H4 (cell line): ENCODE measurements at places on chromosomes 2 and 18. TPM values are rescaled to one million over a fixed set of nuclear protein-coding genes. Genes with fewer than 3 reads are reported as not detected.

The HTRA2 gene
- 40.5 and 49.5 TPM in 2 replicates for total RNA-seq

The SNED1 gene
- 1.7 and 2.6 TPM in 2 replicates for total RNA-seq

The HRH4 gene
- 0.17 TPM in 1 of 2 replicates, not detected in the other for total RNA-seq

The ZNF804A gene
- total RNA-seq: 4.0 and 6.0 TPM in 2 replicates

The APCDD1 gene
- total RNA-seq: 1.5 and 5.3 TPM in 2 replicates

The ADCY3 gene
- total RNA-seq: 11.3 and 26.8 TPM in 2 replicates

The CCDC121 gene
- 1.5 and 1.9 TPM in 2 replicates for total RNA-seq

The CDH19 gene
- total RNA-seq: not detected in 2 replicates

The TAF4B gene
- total RNA-seq: 3.0 and 4.0 TPM in 2 replicates

The FAM117B gene
- 2.8 and 4.3 TPM in 2 replicates for total RNA-seq

The KIAA2012 gene
- not detected in 2 replicates for total RNA-seq

The ZRANB3 gene
- total RNA-seq: 13.2 and 13.6 TPM in 2 replicates

The GAREM1 gene
- total RNA-seq: 3.1 and 10.4 TPM in 2 replicates

The NCKAP5 gene
- 0.08 and 1.0 TPM in 2 replicates for total RNA-seq

The REG3A gene
- not detected in 2 replicates for total RNA-seq

The FAHD2B gene
- 9.4 and 10.9 TPM in 2 replicates for total RNA-seq

The LAMA1 gene
- total RNA-seq: 3.2 and 4.7 TPM in 2 replicates

The SP140L gene
- 4.7 and 7.2 TPM in 2 replicates for total RNA-seq

The ARHGAP25 gene
- 0.49 and 0.56 TPM in 2 replicates for total RNA-seq

The FIGN gene
- total RNA-seq: 2.4 and 2.7 TPM in 2 replicates

The POTEE gene
- total RNA-seq: 0.31 and 1.6 TPM in 2 replicates
